T-helper 2 cell treated with Interferon-gamma antibody and Interleukin-4, amounts not matched to agents 100 ng/mL and 5 ng/mL, for 36 hours (primary cell): ENCODE measurements at places on chromosomes 1 and 21. TPM values are rescaled to one million over a fixed set of nuclear protein-coding genes. Genes with fewer than 3 reads are reported as not detected.

The PGLYRP4 gene
- not detected in 2 replicates for total RNA-seq

The RSPO1 gene
- total RNA-seq, result not detected in 2 replicates

The AGMAT gene
- total RNA-seq, result 20.2 and 20.4 TPM in 2 replicates

The ABCB10 gene
- total RNA-seq, result 34.9 and 36.2 TPM in 2 replicates

The GJA4 gene
- total RNA-seq, result not detected in 2 replicates

The LEPR gene
- total RNA-seq, result 1.9 and 2.0 TPM in 2 replicates
